Central memory CD4-positive, alpha-beta T cell (primary cell): ENCODE measurements at places on chromosomes 1 and 21.

GRCh38 chr1:162029157-162029556 is 5.5 kb upstream of the OLFML2B start:
- DNase-seq: no peak

- no peak for DNase-seq
Measured at GRCh38 chr1:102099916-102100315, 103.2 kb upstream of the OLFM3 start.

- peak; percentile 52 for DNase-seq
Measured at GRCh38 chr1:54475357-54475881, 69.2 kb upstream of the SSBP3 start.

GRCh38 chr1:85296980-85297379 is 20.5 kb upstream of the BCL10 start:
- no peak for DNase-seq

DNA sequence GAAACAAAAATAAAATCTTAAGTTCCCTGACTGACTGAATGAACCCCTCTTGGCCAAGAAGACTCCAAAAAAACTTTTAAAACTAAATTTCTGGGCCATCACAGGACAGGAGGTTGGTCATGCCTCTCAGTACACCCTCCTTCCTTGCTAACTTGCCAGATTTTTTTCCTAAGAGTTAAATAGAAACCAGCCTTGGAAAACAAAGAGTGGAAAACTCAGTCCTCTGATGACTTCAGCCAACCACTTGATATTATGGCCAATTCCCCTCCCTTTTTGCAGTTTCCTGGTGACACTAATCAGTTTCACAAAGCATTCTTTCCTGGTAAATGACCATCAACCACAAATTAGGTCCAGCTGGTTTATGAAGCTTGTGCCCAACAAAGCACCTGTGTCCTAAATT is 134.8 kb downstream of the ZNF648 start:
- no peak for DNase-seq

- DNase-seq: peak; percentile 11
Measured at GRCh38 chr1:159214149-159214760, 9.6 kb downstream of the ACKR1 start.

GRCh38 chr1:225424562-225425200 is 3.2 kb downstream of the LBR start:
- no peak for DNase-seq

- no peak for DNase-seq
Measured at GRCh38 chr1:66041654-66042053, 249.0 kb downstream of the PDE4B start.

DNA sequence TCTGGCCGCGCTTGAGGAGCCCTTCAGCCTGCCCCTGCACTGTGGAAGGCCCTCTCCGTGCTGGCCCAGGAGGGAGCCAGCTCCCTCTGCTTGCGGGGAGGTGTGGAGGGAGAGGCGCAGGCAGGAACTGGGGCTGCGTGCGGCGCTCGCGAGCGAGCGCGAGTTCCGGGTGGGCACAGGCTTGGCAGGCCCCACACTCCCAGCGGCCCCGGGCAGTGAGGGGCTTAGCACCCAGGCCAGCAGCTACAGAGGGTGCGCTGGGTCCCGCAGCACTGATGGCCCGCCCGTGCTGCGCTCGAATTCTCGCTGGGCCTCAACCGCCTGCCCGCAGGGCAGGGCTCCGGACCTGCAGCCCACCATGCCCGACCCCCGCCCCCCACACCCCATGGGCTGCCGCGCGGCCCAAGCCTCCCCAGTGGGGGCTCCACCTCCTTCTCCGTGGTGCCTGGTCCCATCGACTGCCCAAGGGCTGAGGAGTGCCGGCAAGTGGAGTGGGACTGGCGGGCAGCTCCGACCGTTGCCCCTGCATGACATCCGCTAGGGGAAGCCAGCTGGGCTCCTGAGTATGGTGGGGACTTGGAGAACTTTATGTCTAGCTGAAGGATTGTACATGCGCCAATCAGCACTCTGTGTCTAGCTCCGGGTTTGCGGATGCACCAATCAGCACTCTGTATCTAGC is 46.0 kb downstream of the COL24A1 start:
- DNase-seq: no peak
